Prostate gland (tissue), 2 donors: ENCODE measurements at places on chromosomes 1 and 21. TPM values are rescaled to one million over a fixed set of nuclear protein-coding genes. Genes with fewer than 3 reads are reported as not detected.
A peak's percentile ranks its signal among the peaks of the same experiment; 100 is the strongest.

DNA sequence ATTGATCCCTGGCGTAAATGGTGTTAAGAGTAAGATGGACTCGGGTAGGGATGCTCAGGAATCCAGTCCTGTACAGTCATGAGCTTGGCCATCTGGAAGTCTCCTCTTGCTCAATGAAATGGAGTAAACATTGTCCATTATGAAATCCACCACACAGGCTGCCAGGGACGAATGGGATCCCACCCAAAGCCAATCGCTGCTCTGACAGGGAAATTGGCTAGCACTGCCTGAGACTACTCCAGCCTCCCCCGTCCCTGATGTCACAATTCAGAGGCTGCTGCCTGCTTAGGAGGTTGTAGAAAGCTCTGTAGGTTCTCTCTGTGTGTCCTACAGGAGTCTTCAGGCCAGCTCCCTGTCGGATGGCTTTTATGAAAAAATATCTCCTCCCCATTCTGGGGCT lies at the start of gene HSD11B1:
Gene HSD11B1 (plus strand): TSS at position 263 of the 400 bp plus-strand sequence. CDS start 97 bp downstream, at position 360.
- DNase-seq, result no peak

DNA sequence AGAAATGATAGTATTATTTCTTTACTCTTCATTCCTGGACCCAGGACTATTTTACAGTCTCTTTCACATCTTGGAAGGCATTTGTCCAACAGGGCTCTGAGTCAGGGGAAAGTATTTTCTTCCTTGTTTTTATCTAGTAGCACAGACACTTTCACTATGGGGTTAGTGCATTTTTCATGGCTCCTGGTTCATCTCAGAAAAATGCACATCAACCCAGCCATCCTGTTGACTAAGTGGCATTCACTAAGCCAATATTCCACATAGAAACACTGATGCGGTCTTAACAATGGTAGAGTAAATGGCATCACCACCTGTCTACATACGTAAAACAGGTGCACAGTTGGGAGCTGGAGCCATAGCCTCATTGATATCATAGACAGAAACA lies 87.4 kb upstream of the C1orf21 start:
- no peak for DNase-seq

- no peak for DNase-seq
Observed at GRCh38 chr1:12456979-12457378, 161.0 kb downstream of the DHRS3 start.

SLFNL1 gene
- total RNA-seq, result 5.8 TPM

DNA sequence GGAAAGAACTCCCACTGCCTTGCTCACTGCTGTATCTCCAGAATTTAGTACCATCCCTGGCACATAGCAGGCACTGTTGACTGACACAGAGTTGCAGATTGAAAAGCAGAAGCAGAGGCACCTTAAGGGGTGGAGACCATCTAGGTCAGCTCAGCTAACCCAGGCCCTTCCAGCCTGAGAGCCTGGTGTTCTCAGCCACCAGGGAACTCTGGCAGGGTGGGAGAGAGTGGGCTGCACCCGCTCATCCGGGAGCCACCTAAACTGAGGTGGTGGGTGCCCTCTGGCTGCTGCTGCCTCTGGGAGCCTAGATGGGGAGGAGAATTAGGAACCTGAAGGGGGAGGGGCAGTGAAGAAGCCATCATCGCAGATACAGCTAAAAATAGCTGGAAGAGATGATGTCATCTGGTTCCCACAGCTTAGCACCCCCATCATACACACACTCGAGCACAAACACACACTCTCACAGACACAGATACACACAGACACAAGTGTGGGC lies 1.5 kb upstream of the TSPAN1 start:
- DNase-seq, result no peak

GRCh38 chr1:202998836-202999750 lies 8.1 kb upstream of the TMEM183A start:
- peak; percentile 47 for DNase-seq

DNA sequence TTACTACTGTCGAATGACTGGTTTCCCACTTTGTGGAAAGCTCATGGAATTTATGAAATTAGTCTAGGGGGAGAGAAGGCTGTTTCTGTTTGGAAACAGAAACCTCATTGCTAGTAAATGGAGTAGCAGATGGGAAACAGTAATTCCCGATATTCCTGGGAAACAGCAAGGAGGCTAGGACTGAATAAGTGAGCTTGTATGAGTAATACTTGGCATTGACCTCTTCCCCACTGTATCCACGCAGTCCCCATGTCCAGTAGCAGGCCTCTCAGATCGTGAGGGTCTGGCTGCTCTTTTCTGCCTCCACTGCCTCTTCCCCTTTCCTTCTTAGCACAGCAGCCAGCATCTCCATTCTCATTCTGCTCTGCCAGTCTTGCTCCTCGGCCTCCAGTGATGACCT lies 75.5 kb downstream of the PRDM2 start:
- no peak for DNase-seq

DNA sequence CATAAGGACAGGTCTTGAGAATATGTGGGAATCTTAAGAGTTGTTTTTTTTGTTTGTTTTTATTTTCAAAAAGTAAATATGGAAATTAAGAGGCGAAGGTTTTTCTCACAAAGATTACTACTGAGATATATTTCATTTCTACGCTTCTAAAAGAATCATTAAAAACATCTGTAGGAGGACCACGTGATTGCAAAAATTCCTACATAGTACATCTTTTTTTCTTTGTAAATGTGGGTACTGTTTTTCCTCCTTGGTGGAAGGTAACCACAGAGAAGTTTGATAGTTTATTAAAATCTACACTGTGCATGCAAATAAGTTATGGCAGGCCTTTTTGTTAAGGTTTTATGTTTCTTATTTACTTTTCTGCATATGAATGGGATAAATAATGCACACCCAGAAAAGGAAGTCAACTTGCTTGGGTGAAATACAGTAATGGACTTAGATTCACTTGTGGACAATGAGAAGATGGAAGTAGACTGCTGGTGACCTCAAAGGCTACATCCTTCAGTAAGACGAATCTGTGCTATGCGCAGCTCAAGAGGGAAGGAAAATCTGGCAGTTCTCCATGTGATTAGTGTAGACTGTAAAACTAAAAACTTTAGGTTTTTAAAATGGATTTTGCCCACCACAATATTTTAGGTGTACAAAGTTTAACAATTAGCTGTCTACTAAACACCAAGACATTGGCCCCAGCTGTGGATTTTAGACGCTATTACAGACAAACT lies 2.0 kb downstream of the AK5 start:
- DNase-seq, result no peak

GRCh38 chr1:1609822-1610485 lies 5.3 kb upstream of the MIB2 start:
- no peak for DNase-seq
